Stimulated activated CD8-positive, alpha-beta memory T cell treated with anti-CD3 and anti-CD28 coated beads, Interleukin-4, amount 100 ng/mL, for 4 hours (primary cell): ENCODE measurements at places on chromosomes 7 and 10.

- DNase-seq: no peak
Measured at GRCh38 chr7:45088146-45088701, 545 bp downstream of the NACAD start.

DNA sequence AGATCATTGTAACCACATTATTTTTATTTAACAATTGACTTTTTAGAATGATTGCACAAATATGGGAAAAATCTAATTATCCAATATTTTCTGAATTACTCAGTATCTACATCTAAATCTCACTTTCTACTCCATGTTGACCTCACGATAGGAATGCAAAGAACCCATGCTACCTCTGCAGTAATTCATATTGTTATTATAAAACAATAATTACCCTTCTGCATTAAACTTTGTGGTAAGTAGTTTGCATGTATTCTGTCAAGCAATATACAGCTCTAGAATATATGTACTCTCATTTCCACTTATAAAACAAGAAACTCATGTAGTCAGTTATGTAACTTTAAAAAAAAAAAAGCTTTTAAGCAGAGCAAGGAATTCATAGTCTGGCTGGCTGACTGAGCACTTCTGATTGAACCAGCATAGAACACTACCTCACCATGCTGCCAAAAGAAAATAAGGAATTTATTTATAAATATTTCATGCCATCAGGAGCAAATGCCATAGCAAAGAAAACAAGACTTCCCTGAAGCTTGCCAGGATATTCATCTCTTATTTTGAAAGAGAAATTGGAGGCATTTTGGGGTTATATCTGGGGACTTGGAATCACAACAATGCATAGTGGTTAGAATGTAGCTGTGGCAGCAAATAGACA, 895.7 kb downstream of the XPNPEP1 start:
- DNase-seq: no peak

- DNase-seq: no peak
Measured at GRCh38 chr10:75624638-75625037, 193.2 kb downstream of the LRMDA start.

- DNase-seq: no peak
Measured at GRCh38 chr7:118404211-118404610, 179.7 kb downstream of the ANKRD7 start.

DNA sequence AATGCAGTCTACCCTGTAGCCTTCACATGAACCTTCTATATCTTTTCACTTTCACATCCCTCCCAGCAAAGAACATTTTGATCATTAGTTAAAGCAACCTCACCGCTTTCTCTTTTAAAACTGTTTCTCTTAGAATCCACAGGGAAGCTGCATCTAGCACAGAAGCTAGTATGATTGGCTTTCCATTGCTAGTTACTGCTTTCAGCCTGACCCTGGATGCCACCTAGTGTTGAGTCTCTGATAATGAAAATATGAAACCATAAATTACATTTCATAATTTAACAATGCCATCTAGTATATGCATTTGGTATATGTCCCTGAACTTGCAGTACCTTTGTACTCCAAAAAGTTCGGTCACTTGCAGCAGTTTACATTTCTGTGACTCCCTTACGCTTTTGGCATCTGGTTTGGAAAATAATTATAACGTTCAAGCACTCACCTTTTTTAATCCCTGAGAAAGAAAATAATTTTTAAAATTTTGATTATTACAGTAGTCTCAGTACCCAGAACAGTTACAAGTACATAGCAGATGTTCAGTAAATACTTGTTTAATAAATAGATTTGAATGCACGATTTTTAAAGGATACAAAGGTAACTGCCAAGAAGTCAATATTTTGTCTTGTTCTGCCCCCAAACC, 22.7 kb downstream of the CISD1 start:
- DNase-seq: no peak

- DNase-seq: no peak
Measured at GRCh38 chr7:154440651-154441050, 388.5 kb downstream of the DPP6 start.

DNA sequence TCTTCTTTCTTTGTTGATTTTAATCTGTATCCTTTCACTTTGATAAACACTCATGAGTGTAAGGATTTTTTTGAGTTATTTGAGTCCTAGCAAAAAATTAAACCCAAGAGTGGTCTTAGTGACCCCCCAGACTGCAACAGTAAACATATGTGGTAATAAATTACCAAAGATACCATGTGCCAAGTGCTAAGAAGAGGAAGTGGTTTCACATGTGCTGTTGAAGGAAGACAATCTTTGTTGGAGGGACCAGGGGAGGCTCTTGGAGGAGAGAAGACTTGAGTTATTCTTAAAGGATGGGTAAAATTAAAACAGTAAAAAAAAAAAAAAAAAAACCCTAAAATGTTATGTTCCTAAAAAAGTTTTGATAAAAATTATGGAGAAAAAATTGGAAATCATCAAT, 150.2 kb downstream of the SEC23IP start:
- no peak for DNase-seq

DNA sequence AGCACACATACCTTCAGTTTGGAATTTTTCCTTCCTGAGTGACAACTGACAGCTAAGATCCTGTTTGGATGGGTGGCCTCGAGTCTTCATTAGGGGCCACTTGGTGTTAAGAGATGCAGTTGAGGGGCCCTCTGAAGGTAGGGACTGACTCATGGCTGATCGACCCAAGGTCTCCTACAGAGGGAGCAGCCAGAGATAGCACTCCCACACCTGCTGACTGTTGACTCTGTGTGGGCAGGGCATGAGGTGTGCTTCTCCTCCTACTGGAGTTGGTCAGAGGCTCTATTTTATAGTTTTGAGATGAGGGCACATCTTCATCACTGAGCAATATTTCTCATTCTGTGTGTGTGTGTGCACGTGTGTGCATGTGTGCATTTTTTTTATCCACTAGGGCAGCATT, 378.8 kb upstream of the PODXL start:
- DNase-seq: no peak

- peak; percentile 33 for DNase-seq
Measured at GRCh38 chr7:92685136-92686042, 95.2 kb upstream of the FAM133B start.

DNA sequence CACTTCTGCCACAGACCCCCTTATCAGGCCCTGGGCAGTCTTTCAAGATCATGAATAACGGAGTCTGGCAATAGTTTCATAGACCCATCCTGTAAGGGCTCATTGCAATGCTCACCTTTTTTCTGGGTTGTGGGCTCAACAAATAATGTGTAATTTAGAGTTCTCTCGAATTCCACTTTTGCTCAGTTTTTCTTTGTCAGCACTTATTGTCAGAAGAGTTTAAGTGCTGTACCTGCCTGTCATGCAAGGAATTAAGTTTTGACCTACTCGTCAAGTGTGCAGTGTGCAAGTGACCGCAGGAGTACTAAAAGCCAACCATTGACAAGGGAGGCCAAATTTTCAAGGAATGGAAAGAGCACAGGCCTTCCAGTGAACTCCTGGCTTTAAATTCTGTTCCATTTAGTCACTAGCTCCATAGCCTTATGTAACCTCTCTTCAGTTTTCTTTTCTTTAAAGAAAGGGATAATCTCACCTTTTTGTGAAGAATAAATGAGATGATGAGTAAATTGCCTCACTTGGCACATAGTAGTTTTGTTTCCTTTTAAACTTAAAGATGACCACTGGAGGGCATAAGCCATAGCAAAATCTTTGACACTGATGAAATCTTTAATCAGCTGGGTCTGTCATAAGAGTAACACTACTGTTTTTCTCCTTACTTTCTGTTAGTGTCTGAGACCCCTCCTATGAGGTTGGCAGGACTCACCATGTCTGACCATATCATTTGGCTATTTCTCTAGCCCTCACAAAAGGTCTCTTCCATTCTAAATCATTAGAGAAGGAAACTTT, 313.3 kb downstream of the TYW1 start:
- no peak for DNase-seq

DNA sequence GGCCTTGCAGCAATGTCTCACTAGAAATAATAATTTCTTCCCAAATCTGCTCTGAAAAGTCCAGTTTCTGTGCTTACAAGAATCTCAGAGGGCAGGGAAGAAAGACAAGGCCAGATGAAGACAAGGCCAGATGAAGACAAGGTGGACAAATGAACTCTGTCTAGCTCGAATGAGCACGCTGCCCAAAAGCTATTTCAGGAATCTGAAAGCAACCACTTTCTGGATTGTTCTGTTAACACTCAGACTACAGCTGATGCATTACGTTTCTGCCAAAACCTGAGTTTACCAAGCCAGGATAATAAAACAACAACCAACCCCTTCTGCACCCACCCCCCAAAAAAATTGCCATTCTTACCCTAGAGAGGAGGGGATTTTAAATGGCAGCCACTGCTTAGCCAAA, 1073.6 kb downstream of the SORCS3 start:
- DNase-seq: no peak

- DNase-seq: no peak
Measured at GRCh38 chr7:70504254-70504653, 627.7 kb upstream of the GALNT17 start.

DNA sequence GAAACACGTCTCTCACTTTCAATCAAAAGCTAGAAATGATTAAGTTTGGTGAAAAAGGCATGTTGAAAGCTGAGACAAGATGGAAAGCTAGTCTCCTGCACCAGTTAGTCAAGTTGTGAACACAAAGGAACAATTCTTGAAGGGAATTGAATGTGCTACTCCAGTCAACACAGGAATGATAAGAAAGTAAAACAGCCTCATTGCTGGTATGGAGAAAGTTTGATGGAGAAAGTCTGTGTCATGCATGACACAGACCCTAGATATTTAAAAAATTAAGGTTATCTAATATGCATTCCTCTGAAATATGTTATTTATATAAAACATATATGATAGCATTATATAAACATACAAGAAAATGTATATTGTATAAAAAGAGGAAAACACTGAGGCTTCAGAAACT, 699.4 kb upstream of the FZD8 start:
- DNase-seq: no peak

DNA sequence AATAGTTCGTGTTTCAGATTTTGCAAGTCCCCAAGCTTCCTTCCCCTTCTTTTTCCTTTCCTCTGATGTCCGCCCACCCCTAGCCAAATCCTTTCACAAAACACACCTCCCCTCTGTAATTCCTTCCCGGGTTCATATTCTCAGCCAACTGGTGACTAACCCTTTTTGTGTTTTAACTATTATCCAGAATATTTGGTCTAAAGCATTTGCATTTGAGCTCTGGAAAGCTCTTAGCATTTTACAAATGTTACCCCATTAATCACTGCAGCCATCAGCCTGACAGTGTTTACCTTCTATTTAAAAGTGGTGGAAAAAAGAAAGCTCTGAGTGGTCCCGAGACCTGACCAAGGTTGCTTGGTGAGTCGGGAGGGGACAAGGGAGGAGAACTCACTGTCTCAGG, 139.0 kb downstream of the CREB5 start:
- no peak for DNase-seq

GRCh38 chr10:79178614-79179163, 109.9 kb downstream of the ZMIZ1 start:
- no peak for DNase-seq

GRCh38 chr7:11726001-11726793, 105.8 kb downstream of the THSD7A start:
- DNase-seq: no peak

GRCh38 chr7:88437132-88437531, 130.4 kb upstream of the STEAP4 start:
- no peak for DNase-seq

GRCh38 chr10:11448190-11448544, 163.3 kb downstream of the USP6NL start:
- DNase-seq: no peak

GRCh38 chr7:46754140-46754720, 827.7 kb downstream of the TNS3 start:
- no peak for DNase-seq

DNA sequence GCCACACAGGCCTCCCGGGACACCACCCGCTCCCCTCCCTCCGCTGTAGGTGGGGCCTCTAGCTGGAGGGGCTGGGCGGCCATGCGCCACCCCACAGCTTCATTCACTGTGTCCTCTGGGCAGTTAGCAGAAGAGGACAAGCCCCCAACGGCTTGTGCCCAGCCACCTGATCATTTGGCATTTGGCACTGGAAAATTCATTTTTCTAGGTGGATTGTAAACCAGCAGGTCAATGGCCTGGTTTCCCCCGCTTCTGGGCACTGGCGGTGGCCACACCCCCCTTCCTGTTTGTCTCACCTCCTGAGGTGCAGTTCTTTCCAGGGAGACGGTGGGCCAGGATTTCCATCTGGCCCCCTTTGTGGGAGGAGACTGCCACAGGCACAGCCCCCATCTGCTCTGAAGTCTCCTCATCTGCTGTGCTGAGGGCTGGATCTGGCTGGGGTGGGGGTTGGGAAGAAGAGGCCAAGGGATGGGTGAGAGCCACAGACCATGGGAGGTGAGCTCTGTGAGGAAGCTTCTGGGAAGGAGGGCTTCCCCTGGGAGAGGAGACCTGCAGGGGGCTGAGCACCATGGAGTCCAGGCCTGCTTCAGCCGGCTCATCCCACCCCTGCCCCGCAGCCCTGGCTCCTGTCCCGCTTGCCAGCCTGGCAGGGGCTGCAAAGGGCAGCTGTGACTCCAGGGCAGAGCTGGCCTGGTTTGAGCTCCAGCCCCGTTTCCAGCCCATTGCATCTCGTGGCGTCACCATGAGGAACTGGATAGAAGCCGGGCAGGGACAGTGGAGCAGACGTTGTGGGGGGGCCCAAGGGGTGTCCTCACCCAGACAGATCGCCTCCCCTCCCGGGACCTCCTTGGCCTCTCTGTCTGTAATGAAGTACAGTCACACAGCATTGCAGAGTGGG, 40.1 kb upstream of the SLC29A3 start:
- DNase-seq: no peak

- DNase-seq: no peak
Measured at GRCh38 chr7:101163279-101164070, 1.9 kb downstream of the VGF start.

- DNase-seq: no peak
Measured at GRCh38 chr7:69450456-69450855, 147.8 kb upstream of the AUTS2 start.

GRCh38 chr10:33295851-33296250, 38.6 kb downstream of the NRP1 start:
- no peak for DNase-seq

DNA sequence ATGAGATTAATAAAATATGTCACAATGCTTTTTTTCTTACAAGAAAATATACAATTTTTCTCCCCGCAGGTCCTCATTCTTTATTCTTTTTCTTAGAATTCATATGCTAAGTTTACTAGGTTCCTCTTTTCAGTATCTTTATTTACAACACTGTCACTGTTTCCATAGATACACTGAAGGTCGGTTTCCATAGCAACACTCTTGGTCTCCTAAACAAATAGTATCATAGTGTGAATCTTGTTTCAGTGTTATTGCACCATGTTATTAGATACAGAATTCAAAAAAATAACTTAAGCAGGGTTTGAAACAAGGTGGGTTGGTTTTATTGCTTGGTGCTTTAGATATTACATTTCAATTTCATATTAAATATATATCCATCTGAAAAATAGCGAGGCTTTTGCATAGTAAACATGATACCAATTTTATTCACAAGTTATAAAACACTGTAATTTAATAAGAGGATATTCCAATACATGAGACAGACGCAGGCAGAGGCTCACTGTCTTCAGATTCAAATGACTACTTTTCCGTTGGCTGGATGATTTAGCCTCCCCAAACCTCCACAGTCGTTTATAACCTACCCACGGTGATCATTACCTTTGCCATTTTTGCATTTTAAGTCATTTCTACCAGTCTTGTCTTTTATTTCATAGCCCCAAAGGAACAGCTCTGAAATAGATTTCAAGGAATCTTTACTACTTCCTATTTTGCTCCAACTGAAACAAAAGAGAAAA, 88.9 kb upstream of the KLF6 start:
- no peak for DNase-seq
